ENCODE measurements at places on chromosomes 12 and 14. TPM values are rescaled to one million over a fixed set of nuclear protein-coding genes. Genes with fewer than 3 reads are reported as not detected.

Gene PLEKHG3
- total RNA-seq, result 72.0 TPM

- no peak for DNase-seq
Measured at GRCh38 chr12:117119592-117120198, 20.5 kb upstream of the TESC start.

Gene PHETA1
- total RNA-seq, result 23.4 TPM

Gene KLRC1
- 1.9 TPM for total RNA-seq

DNA sequence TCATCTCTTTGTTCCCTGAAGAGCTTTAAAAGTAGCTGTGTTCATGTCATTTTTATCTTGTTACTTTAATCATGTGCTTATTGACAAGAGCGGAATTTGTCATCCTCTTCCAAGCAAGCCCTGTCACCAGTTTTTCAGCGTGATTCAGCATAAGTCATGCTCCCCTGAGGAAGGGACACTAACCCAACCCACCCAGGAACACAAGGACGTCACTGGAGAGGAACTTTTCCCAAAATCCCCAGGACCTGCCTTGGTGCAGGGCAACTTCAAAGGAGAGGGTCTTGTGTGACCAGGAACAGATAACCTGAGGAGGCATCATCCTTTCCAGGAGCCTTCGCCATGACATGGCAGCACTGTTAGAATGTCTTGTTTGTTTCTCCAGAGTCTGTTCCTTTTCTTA, 107.1 kb upstream of the DIO3 start:
- DNase-seq, result no peak

Gene OR6J1
- not detected for total RNA-seq

- DNase-seq, result no peak
Measured at GRCh38 chr14:101867854-101868253, 96.5 kb upstream of the DYNC1H1 start.

- DNase-seq, result no peak
Measured at GRCh38 chr14:22296722-22297121, 292.3 kb downstream of the DAD1 start.

GRCh38 chr14:81400202-81400678, at the start of gene STON2:
TSS of gene STON2 (minus strand) at chr14:81400324. CDS start at chr14:81398382, 1,942 bp downstream.
- DNase-seq, result peak; percentile 75

Gene ITGB7
- 13.8 TPM for total RNA-seq

DNA sequence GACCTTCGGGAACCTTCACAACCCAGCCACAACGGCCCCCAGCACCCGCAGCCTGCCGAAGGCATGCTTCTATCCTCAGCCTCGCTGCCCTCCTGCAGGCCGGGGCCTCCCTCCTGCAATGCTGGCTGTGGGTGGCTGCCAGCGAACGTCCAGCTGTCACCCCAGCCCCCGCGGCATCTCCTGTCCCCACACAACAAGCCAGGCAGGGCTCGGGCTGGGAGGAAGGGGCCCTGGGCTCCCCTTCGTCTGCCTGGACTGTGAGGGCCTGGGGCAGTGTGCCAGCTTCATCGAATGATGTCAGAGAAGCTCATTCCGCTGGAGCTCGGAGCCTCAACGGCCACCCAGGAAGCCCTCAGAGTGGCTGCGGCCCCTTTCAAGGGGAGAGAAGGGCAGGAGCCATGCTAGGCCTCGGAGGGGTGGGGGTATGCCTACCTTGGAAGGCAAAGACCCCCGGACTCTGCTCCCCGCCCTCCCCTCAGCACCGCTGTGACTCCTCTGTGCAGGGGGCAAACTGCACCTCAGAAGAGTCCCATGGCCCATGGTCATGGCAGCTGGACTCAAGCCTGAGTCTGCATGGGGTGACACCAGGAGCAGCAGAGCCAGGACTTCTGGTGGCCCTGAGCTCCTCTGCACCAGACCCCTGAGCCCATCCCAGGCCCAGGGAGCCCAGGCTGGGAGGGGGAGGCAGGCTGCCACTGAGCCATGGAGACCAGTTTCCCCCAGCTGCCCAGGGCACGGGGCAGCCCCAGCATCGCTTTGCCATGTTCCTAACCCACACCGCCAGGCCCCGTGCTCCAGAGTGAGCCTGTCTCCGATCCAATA, 24.7 kb upstream of the C14orf180 start:
- DNase-seq, result no peak

GRCh38 chr12:117857632-117858612, 110.9 kb downstream of the KSR2 start:
- no peak for DNase-seq

DNA sequence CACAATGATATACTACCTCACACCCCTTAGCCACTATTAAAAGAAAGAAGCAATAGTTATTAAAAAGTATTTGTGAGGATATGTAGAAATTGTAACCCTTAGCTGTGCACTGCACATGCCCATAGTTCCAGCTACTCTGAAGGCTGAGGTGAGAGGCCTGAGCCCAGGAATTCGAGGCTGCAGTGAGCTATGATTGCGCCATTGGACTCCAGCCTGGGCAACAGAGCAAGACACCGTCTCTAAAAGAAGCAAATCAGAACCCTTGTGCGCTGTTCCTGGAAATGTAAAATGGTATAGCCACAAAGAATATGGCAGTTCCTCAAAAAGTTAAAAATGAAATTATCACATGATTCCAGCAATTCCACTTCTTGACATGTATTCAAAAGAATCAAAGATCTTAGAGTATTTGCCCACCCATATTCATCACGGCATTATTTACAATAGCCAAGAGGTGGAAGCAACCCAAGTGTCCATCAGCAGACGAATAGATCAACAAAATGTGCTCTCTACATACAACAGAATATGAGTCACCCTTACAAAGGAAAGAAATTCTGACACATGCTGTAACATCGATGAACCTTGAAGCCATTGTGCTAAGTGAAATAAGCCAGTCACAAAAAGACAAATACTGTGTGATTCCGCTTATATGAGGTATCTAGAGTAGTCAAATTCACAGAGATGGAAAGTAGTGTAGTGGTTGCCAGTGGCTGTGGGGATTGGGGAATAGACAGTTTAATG, 23.7 kb upstream of the YLPM1 start:
- no peak for DNase-seq

DNA sequence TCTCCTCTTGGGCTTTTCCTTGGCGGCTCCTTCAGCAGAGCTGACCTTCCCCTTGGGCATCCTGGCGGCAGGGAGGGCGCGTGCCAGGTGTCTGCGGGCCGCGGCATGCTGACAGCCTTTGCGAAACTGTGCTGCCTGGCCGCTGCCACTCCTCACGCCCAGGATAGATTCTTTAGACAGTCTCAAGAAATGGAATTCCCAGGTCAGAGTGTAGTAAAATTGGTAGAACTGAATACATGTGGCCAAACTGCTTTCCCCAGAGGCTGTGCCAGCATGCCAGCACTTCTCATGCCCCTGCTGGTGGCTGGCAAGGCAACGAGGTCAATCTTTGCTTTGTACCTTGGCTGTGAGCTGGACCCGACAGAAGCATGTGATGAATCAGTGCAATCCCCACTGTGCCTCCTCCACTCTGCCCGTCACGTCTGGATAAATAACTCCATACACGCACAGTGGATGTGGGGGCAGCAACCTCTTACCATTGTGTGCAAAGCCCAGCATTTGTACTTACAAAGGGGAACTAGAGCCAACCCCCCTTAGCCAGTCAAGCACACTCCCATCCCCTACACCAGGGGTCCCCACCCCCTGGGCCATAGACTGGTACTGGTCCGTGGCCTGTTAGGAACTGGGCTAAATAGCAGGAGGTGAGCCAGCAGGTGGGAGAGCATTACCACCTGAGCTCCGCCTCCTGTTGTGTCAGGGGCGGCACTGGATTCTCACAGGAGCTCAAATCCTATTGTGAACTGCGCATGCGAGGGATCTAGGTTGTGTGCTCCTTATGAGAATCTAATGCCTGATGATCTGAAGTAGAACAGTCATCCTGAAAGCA, 90.9 kb downstream of the ACTN1 start:
- no peak for DNase-seq

GRCh38 chr12:132329720-132330548, 545 bp upstream of the GALNT9 start:
- DNase-seq, result no peak

Gene ATL1
- total RNA-seq, result 15.1 TPM

DNA sequence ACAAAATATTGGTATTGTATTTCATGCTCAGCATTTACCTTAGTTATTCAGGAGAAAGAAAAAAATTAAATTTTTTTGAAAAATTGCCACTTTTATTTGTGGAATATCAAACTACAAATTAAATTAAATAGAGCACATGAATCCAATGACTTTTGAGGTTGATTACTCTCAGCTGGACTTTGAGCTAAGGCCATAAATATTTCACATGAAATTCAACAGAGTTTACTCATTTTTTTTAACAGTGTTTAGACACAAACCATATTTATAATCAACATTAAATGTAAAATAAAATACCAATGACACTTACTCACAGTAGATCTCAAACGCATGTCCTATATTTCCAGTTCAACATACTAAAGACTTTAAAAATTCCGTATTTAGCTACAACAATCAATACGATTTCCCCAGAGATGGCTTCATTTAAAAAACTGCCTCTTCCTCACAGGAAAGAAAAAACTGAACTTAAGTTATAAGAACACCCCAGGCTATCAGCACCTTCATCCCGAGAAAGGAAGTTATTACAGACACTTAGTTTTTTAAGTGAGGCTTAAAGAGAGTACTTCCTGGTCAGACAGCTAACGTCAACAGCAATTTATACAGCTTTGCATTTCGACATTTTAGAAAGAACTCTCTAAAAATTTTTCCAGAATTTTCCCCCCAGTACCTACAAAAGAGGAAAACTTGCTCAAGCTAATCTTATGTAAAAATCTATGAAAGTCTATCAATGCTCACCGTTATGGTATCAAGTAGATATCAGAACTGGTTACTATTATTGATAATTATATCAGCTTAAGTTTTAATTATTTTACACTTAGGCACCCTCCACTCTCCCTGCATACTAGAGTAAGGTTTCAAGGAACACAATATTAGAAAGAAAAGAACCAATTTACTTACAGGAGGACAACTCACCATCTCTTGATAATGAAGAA, 13.8 kb downstream of the TAOK3 start:
- no peak for DNase-seq

- DNase-seq, result no peak
Measured at GRCh38 chr12:109944561-109945359, 44.7 kb downstream of the TCHP start.

Gene KRT80
- not detected for total RNA-seq

DNA sequence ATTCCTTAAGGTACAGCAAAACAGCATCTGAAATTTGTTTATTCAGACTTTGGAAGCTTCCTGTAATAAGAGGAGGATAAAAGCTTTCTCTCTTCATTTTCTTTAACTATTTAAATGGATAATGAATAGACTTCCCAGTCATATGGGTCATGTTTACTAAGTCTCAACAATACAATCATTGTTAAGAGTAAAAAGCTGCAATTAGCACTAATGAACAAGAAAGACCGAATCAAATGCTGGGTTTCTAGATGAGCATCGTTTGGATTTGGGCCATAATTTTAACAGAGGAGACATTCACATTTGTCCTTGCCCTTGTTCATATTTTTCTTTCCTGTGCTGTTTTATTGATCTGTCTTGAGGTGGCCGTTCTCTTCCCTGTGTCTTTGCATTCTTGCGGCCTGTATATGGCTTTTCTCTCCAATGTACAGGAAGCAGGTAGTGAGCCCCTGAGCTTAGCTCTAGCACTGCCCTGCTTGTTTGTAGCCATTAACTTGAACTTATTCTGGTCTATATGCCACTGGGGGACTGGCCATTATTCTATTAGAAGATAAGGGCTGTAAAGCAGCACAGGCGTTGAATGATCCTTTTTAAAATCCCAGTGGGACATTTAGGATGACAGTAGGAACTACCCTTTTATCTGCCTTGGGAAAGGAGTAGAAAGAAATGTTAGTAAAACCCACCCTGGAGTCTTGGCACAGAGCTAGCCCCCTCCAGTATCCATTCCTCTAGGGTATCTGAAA, 34.6 kb downstream of the ABHD12B start:
- no peak for DNase-seq

DNA sequence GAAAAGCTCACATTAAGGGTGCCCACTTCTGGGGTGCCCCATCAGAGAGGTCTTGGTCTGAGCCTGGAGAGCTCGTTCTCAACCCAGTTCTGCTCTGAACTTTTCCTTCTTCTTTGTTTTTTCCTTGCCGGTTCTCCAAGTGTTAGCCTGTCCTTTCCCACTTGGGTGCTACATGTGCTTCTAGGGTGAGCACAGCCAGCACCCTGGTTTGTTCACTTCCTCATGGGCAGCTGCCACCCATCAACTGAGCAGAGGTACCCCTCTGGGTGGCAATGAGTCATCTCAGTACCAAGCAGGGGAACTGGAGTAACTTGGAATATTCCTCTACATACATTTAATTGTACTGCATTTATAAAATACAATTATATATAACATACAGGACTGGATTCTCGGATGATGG, 3.9 kb upstream of the SYNE3 start:
- DNase-seq, result peak; percentile 11

- DNase-seq, result no peak
Measured at GRCh38 chr14:71465316-71465715, 466.9 kb upstream of the RGS6 start.

DNA sequence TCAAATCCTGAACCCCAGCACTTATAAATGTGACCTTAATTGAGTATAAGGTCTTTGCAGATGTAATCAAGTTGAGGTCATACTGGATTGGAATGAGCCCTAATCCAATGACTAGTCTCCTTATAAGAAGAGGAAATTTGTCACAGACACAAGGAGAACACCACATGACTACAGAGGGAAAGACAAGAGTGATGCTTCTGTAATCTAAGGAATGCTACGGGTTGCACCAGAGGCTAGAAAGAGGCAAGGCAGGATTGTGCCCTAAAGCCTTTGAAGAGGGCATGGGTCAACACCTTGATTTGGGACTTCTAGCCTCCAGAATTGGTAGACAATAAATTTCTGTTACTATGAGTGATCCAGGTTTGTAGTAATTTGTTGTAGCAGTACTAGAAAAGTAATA, 135.0 kb downstream of the FOXG1 start:
- DNase-seq, result no peak

Gene GPRC5D
- not detected for total RNA-seq

GRCh38 chr14:72024043-72024407, 91.8 kb downstream of the RGS6 start:
- DNase-seq, result no peak

Gene B4GALNT1
- total RNA-seq, result 2.2 TPM

DNA sequence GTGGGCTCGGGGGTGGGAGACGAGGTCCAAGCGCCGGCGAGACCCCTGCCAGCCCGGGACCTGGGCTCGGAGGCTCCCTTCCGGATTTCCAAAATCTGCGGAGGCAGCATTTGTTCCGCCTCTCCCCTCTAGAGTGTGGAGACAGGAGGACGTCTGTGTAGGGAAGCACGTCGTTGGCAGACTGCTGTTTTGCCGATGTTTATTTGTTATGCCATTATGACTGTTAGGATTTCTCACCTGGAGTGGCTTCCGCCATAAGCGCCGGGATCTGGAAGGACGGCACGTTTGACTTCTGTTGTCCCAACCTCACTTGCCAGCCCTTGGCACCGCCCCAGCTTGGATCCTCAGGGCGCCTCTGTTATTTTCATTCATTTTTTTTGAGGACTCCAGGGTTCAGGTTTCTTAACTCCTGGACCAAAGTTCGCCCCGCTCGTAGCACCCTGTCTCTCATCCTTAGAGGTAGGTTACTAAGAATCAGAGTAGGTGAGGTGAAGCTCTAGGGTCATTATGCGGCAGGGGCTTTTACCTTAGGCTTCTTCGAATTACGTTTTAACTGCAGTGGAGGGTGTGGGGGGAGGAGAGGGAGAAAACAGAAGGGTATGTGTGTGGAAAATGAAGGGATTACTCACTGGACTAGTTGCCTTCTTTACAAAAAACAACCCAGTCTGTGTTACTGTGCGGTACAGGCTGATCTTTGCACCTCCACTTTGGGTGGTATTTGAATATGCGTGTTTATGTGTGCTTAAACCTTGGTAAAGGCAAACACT, 547 bp upstream of the PYGL start:
- DNase-seq, result peak; percentile 77

All from mucosa of descending colon (tissue), 3 donors.